ENCODE measurements at places on chromosomes 3 and 15. TPM values are rescaled to one million over a fixed set of nuclear protein-coding genes. Genes with fewer than 3 reads are reported as not detected.

The PTX3 gene
- not detected for total RNA-seq

The NR2F2 gene
- total RNA-seq = 343 TPM

The RETNLB gene
- not detected for total RNA-seq

The SLC28A1 gene
- 0.10 TPM for total RNA-seq

The RTP3 gene
- not detected for total RNA-seq

The SPINK8 gene
- total RNA-seq = not detected

The BMF gene
- 11.6 TPM for total RNA-seq

The ANKRD63 gene
- not detected for total RNA-seq

The RTP1 gene
- total RNA-seq = not detected

The LNP1 gene
- 4.4 TPM for total RNA-seq

The BNC1 gene
- total RNA-seq = 0.32 TPM

The PLCD1 gene
- total RNA-seq = 62.3 TPM

The MUC20 gene
- total RNA-seq = 12.8 TPM

The SNTN gene
- 26.0 TPM for total RNA-seq

The ADAMTS7 gene
- total RNA-seq = 16.5 TPM

The SAMD7 gene
- total RNA-seq = not detected

The LRTM1 gene
- total RNA-seq = not detected

The MYRIP gene
- 8.4 TPM for total RNA-seq

The LSMEM2 gene
- 0.76 TPM for total RNA-seq

The GNL3 gene
- total RNA-seq = 46.0 TPM

The KY gene
- 2.6 TPM for total RNA-seq

The PRRT3 gene
- total RNA-seq = 1.4 TPM

The SLC28A2 gene
- total RNA-seq = 0.17 TPM

The GP9 gene
- not detected for total RNA-seq

The SCN11A gene
- total RNA-seq = 0.08 TPM

The KNL1 gene
- 0.38 TPM for total RNA-seq

The ZNF80 gene
- not detected for total RNA-seq

The PTPRG gene
- 44.0 TPM for total RNA-seq

The GRAMD2A gene
- 0.18 TPM for total RNA-seq

The FBXO40 gene
- 0.13 TPM for total RNA-seq

The PGBD4 gene
- 1.5 TPM for total RNA-seq

The OR5H14 gene
- not detected for total RNA-seq

Data from ovary (tissue), 10 donors.